ENCODE measurements at places on chromosomes 12 and 14.

GRCh38 chr12:131917711-131918306 lies 11.3 kb upstream of the PUS1 start:
- no peak for DNase-seq

- no peak for DNase-seq
These were observed 8.5 kb downstream of the CDCA4 start for GRCh38 chr14:105012171-105012985.

DNA sequence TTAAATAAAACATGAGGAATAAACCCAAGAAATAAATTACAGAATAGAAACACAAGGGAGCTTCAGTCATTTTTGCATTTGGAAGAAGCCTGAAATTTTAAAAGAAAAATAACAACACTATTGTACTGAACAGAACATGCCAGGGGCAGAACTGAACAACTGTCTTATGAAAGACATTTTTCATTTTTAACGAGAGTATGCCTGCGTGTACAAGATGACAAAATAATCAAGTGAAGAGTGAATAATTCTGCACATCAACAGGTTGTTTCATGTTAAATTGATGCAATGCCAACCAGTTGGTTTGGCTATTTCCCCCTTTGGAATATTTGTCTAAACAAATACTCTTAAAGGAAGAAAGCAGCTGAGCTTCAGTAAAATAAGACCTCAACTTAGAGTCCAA lies 103.3 kb upstream of the BTG1 start:
- no peak for DNase-seq

- no peak for DNase-seq
These were observed 83.0 kb upstream of the FAR2 start for GRCh38 chr12:29066011-29066588.

- no peak for DNase-seq
These were observed 59.0 kb downstream of the GAS2L3 start for GRCh38 chr12:100632445-100632892.

- DNase-seq, result no peak
These were observed 6.9 kb downstream of the FBXO34 start for GRCh38 chr14:55277972-55278740.

GRCh38 chr14:34107441-34107840 lies 156.6 kb upstream of the EGLN3 start:
- no peak for DNase-seq

GRCh38 chr14:87261621-87262020 lies 731.4 kb downstream of the GALC start:
- no peak for DNase-seq

- no peak for DNase-seq
These were observed 156.2 kb downstream of the CAND1 start for GRCh38 chr12:67425394-67425793.

- DNase-seq, result no peak
These were observed 96.5 kb downstream of the UNC79 start for GRCh38 chr14:93527203-93527607.

DNA sequence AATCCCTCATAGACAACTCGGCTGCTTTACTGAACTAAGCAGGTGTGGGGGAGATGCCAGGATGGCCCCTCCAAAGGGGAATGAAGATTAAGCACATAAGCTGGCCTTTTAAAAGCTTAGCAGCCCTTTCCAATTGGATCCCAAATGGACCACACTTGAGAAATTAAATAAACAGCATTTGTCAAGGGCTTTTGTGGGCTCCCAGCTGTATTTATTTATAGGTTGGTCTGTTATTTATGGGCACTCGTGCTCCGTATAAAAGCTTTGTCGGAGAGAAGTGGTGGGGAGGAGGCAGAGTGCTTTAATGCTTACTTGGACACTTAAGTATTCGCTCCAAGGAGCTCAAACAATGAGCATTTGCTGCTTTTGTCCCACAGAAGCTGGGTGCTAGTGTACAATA lies 580.2 kb downstream of the MED13L start:
- DNase-seq, result no peak

DNA sequence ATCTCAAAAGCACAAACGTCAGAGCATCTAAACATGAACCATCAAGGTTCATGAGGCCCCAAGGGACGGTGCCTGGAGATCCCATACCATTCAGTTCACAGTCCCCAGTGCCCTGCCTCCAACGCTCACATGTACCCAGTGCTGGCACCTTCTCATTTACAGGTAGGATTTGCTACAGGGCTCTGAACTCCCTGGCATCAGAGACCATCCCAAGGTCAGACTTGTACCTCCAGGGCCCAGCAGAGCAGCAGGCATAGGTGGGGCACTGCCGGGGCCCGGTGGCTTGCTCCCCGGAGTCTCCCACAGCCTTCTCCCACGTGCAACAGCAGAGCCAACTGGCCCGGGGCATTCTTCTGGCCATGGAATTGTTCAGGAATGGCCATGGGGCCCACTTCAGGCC lies 114.8 kb downstream of the BCL11B start:
- no peak for DNase-seq

DNA sequence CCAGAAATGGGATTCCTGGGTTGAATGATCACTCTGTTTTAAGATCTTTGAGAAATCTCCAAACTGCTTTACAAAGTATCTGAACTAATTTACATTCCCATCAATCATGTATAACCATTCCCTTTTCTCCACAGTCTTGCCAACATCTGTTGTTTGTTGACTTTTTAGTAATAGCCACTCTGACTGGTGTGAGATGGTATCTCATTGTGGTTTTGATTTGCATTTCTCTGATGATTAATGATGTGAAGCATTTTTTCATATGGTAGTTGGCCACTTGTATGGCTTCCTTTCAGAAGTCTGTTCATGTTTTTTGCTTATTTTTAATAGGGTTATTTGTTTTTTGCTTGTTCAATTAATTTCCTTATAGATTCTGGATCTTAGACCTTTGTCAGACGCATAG lies 211.8 kb upstream of the AVPR1A start:
- no peak for DNase-seq

DNA sequence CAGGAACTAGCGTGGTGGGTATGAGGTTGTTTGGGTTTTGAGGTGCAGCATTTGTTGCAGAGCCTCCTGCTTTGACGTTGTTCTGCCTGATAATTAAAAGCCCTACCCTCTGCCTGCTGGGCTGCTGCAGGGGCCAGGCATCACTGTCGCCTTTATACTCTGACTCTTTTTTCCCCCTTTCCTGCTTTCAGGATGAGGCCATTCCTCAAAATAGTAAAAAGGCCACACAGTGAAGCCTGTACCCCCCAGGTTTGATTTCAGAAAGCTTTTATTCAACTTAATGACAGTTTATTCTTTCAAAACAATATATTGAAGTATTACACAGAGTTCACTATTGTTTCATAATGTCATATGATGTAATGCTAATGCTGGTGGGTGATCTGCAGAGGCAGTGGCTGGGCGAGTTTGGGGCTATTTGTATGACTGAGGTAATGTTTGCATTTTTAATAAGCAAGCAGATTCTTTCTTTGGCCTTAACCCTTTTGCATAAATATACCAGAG lies 9.1 kb downstream of the BORCS5 start:
- DNase-seq, result peak; percentile 63

GRCh38 chr14:68231898-68232297 lies 412.3 kb downstream of the RAD51B start:
- DNase-seq, result no peak

DNA sequence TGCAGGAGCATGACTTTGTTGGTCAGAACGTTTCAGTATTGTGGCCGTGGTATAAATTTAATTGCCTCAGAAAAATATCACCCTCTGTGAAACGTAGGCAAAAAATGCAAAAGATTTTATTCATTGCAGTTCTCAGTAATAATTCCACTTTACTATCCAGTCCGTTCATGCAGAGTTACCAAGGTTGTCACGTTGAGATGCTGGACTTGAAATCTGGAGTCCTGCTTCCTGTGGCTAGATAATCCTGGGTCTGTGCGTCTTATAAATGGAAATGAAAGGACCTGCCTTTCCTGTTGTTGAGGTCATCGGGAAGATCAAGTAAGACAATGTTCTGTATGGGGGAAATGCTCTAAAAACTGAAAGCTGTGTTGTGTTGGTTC lies 1.3 kb upstream of the AVPR1A start:
- no peak for DNase-seq

DNA sequence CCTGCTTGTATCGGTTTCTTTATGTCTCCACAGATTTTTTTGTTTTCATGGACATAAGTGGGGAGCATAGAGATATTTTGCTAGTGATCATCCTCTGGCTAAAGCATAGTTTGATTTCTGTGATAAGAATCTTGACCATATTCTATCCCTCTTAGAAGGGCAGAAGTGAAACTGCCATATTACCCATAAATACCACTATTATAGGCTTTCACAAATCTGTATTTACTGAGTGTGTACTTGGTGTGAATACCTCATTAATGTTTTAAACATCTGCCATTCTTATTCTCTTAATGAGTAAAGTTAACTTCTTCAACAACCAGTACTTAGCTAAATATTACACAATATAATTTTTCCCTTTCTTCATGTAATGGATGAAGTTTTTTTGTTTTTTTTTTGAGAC lies 16.1 kb downstream of the WNK1 start:
- no peak for DNase-seq

DNA sequence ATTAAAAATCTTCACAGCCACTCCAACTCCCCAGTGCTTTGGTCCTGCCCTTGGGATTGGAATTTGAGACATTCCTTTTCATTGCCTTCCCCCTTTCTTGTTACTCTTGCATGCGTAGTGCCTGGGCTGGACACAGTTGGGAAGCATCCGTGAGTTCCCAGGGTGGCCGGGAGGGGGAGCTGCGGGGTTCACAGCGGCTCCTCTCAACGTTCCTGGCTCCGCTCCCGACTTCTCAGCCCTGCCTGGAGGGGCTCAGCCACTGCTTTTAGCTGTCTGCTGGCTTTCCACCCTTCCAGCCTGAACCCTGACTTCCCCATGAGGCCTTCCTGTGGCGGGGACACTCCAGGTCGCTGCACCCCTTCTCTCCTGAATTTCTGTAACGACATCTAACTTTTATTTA lies 3.2 kb downstream of the TEX52 start:
- peak; percentile 30 for DNase-seq

- DNase-seq, result no peak
These were observed 501.5 kb upstream of the TBX3 start for GRCh38 chr12:115185506-115185905.

GRCh38 chr14:75537071-75537470 lies 14.8 kb downstream of the BATF start:
- no peak for DNase-seq

DNA sequence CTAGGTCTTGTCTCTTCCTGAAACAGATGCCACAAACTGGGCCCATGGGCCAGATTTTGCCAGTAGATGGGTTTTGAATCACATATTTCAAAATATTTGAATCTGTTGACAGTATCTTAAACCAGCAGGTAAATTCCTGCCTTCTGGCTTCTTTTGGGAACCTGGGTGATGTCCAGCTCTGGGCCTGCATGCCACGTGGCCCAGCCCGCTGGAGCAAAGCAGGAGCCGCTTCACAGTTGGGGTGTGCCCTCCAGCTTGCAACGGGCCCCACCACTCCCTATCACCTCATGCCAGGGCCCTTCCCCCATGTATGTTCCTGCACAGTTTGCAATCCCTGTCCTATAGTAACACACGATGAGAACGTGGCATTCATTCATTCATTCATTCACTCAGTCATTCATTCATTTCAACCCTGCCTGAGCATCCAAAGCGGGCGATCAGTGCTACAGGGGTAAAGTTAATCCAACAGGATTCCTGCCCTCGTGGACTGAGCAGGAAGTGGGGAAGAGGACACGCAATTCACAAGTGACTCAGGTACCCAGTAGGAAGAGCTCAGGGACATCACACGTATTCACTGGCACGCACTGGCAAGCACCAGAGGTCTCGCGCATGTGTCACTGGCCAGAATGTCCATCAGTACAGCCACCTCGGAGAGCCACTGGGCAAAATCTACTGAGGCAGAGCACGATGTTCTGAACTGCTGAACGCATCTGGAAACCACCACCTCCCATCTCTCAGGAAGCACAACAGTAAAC lies 27.8 kb downstream of the SCARB1 start:
- no peak for DNase-seq

GRCh38 chr12:47134005-47134404 lies 54.2 kb upstream of the AMIGO2 start:
- DNase-seq, result no peak

- DNase-seq, result no peak
These were observed 94.6 kb downstream of the NCOR2 start for GRCh38 chr12:124472690-124473279.

GRCh38 chr14:22598896-22599244 lies 770 bp downstream of the ABHD4 start:
- no peak for DNase-seq

- DNase-seq, result no peak
These were observed 85.2 kb downstream of the PAX9 start for GRCh38 chr14:36746872-36747271.
